ENCODE measurements at places on chromosomes 2 and 18.
A peak's percentile ranks its signal among the peaks of the same experiment; 100 is the strongest.

GRCh38 chr2:120253021-120253882, 600 bp downstream of the RALB start:
- DNase-seq: peak; percentile 90

- no peak for DNase-seq
These were observed at the start of gene ASB18 for GRCh38 chr2:236264256-236264655. TSS of gene ASB18 (minus strand) at chr2:236264406. CDS start at chr2:236264345, 61 bp downstream.

DNA sequence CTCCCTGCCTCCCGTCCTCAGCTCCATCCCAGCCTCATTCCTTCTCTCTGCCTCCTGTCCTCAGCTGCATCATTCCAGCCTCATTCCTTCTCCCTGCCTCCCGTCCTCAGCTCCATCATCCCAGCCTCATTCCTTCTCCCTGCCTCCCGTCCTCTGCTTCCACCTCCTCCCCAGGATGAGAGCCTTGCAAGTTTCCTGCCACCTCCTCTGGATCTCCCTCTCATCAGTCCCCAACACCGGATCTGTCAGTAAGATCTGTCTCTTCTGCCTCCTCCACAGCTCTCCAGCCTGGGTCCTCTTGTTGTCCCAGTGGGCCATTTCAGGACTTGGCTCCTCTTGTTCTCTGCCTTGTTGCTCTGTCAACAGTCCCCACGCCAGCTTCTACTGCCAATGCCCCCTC, 130.9 kb downstream of the NDUFA10 start:
- DNase-seq: no peak

GRCh38 chr2:143498496-143498895, 369.3 kb downstream of the ARHGAP15 start:
- DNase-seq: no peak

- no peak for DNase-seq
These were observed 735.2 kb downstream of the MBD2 start for GRCh38 chr18:53489266-53489665.

GRCh38 chr18:38520786-38521185, 955.2 kb upstream of the CELF4 start:
- DNase-seq: no peak

GRCh38 chr2:156652691-156653090, 216.5 kb downstream of the GPD2 start:
- peak; percentile 45 for DNase-seq

DNA sequence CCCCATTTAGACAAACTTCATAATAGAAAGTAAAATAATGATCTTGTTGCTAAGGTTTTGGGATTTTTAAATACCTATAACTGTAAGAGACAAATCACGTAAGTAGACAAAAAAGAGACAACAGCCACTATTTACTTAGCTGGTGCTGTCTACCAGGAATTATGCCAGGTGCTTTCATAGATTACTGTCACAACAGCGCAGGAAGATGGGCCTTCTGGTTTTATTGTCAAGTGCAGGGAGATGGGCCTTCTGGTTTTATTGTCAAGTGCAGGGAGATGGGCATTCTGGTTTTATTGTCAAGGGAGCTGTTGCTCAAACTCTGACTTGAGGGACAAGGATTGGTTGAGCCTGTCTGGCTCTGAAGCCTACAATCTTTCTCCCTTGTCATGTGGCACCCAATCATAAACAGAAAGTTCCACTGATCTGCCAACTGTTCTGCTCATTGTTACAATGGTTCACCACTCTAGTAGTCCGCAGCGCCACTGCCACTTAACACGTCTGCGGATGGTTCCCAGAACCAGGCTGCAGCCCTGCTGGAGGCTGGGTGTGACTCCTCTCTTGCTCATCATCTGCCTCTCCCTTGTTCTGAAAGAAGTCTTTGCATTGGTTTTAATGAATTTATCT, 95.0 kb downstream of the RNF144A start:
- peak; percentile 83 for DNase-seq

DNA sequence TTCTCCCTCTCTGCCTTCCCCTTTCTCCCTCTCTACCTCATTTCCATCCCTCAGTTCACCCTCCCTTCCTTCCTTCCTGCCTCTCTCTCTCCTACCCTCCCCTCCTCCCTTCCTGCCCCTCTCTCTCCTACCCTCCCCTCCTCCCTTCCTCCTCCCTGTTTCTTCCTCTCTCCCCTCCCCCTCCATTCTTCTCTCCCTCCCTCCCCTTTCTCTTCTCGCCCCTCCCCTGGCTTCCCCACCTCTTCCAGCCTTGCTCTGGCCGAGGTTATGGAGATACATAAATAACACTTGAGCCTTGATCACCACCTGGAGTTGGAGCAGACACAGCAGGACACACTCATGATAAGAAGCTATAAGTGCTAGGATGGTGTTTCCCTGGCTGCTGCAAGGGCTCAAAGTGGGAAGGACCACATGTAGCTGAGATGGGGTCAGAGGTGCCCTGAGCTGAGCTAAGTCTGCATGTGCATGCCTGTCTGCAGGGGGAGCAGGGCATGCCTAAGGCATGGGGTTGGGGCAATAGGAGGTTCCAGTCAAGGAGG, 326.1 kb upstream of the HS6ST1 start:
- DNase-seq: no peak

Data from Ammon's horn (tissue), 1 donor.